Activated naive CD8-positive, alpha-beta T cell treated with anti-CD3 and anti-CD28 coated beads, Interleukin-2, amount 10 ng/mL, durations not matched to agents 7 days and 5 days (primary cell): ENCODE measurements at places on chromosomes 4 and X. TPM values are rescaled to one million over a fixed set of nuclear protein-coding genes. Genes with fewer than 3 reads are reported as not detected.

DNA sequence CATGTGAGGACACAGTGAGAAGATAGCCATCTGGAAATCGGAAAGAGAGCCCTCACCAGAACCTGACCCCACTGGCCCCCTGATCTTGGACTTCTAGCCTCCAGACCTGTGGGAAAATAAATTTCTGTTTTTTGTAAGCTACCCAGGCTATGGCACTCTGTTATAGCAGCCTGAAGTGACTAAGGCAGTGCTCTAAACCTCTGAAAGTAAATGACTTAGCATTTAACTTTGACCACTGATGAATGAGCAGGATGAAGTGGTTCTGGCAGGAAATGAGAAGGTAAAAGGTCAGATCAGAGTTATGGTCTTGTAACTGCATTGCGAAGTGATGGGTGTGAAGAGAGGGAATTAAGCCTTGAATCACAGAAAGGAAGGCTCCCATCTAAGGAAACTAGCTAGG, 17.0 kb downstream of the GPAT3 start:
- no peak for DNase-seq

DNA sequence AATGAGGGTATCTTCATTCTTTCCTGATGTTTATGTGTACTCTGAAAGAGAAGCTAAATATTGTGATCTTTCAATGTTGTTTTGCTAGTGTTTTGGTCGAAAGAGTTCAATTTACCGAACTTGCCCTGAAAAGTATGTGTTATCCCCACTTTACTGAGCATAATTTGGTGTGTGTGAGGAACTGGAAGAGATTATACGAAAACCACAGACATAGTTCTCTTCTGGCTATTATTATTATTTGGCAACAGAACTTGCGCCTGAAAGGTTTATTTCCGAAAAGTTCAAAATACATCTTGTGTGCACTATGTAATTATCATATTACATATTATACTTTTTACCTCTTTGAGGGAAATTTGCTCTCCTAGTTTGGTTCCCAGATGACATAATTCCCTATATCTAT, 232.5 kb upstream of the INTU start:
- no peak for DNase-seq

DNA sequence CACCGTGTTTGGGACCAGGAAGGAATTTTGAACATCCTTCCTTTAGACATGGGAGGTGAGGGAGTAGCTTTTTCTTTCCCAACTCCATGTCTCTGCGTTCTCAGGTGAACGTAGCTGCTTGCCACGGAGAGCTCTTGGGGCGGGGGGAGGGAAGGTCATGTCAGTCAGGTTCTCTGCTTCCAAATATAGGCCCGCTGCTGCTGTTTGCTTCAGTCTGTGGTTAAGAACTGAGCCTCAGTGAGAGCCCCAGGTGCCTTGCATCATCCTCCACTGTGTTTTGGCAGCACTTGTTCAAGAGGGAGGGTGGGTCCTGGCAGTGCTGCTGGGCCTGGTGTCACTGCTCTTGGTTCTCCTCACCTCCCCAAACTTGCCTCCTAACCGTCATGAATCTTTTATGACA, 46.5 kb downstream of the HADH start:
- peak; percentile 64 for DNase-seq

GRCh38 chrX:10052906-10053625, 85.9 kb downstream of the CLDN34 start:
- DNase-seq = no peak

GRCh38 chr4:175109933-175110332, 191.8 kb downstream of the ADAM29 start:
- no peak for DNase-seq

DNA sequence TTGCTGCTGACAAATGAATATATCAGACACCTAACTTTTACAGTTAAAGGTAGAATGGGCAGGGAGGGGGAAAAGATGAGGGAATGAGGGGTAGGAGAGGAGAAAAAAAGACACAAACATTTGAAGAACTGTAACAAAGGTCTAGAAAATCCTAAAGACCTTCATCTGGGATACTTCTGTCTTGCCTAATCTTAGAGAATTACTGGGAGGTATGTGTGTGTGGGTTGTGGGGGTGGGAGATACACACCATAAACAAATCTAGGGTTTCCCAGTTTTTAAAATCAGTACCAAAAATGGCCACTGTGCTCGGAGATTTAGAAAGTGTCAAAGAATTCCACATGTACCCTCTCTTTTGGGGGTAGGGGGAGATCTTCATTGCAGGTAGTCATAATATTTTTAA, 166.7 kb downstream of the SH3KBP1 start:
- DNase-seq = no peak

GRCh38 chr4:7371210-7371941, 63.4 kb downstream of the PSAPL1 start:
- no peak for DNase-seq

DNA sequence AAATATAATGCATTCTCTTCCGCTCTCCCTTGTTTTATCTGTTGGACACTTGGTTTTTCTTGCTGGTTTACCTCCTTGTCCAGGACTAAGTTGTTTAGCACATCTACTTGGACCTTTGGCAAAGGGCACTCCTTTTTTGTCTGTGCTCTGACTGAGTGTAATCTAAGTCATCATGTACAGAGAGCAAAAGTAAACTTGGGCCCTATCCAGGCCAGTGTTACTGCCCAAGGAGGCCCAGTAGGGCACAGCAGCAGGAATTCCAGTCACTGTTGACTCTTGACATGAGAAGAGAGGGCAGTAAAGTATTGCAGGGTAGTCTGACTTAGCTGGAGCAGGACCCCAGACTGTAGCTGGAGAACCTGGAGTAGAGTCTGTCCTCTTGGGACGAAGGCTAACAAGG, 445.5 kb downstream of the ZIC3 start:
- DNase-seq = no peak

DNA sequence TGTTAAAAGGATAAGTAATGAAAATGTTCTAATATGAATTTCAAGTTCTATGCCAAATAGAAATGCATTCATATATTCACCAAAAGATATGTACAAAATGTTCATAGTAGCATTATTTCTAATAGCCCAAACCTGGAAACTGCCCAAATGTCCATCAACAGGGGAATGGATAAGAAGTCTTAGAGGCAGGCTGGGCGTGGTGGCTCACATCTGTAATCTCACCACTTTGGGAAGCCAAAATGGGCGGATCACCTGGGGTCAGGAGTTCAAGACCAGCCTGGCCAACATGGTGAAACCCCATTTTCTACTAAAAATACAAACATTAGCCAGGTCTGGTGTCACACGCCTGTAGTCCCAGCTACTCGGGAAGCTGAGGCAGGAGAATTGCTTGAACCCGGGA, 2.3 kb upstream of the HPRT1 start:
- DNase-seq = no peak

DNA sequence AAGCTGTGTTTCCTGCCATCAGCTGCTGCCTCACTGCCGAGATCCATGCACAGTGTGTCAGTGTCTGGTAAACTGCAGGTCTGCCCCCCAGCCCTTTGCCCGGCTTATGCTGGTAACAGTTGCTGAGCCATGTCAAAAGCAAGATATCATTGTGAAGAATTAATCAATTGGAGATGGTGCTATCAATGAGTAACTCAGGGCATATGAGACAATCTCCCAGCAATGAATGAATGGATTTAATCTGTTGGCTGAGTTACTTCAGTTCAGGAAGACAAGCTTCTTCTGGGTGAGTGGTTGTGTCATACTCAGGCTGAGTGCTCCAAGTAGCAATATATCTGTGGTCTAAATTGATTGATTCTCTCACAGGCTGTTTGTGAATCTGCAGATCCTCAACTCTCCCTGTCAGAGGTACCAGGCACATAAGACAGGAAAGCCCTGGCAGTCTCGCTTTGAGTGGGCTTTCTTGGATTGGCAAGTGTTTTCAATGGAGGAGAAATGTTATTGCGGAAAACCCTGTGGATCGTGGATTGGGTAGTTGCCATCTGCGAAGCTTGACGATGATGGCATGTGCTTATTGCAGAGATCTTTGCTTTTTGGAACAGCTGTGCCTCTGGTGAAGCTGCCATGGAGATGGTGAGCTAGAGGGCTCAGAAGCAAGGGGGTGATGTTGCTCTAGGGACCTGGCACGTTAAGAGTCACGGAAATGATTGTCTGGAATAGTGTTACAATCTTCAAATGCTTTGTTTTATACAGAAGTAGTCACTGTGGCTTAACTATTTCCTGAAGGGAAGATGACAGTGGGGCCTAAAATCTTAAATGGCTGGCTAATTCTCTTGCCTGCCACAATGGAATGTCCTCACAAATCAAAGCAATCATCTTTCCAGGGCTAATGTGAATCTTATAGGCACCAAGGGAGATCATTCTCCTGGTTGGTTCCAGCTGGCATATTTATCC, 147.6 kb upstream of the TBC1D9 start:
- no peak for DNase-seq

DNA sequence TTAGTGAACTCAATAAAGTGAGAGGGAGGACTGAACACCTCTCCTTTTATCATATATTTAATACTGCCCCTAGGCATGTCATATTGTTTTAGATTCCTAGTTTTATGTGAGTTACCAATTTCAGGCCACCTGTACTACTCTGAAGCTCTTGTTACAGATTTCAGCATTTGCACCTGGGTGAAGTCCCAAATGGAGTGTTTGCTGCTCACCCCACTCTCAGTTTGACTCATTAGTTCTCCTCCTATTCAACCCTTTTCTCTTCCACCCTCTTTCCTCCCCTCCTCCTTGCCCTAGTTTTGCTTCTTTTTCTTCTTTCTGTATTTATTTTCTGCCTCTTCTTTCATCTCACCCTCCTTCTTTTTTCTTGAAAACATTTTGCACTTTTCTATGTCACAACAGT, 1852.2 kb upstream of the IGFBP7 start:
- DNase-seq = no peak

GRCh38 chr4:115883231-115883630, 769.8 kb upstream of the NDST4 start:
- DNase-seq = no peak

- DNase-seq = no peak
Measured at GRCh38 chr4:66489783-66490452, 819.6 kb upstream of the EPHA5 start.

DNA sequence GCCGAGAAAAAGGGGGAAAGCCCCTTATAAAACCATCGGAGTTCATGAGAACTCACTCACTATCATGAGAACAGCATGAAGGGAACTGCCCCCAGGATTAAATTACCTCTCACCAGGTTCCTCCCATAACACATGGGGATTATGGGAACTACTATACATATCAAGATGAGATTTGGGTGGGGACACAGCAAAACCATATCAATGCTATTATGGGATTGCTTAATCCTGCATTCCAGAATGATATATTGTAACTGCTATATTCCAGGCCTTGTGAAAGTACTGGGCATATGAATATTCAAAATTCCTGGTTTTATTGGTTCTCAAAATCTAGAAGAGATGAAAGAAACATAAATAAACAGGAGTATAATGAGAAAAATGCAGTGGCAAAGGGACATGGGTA, 29.3 kb downstream of the NPY1R start:
- no peak for DNase-seq

DNA sequence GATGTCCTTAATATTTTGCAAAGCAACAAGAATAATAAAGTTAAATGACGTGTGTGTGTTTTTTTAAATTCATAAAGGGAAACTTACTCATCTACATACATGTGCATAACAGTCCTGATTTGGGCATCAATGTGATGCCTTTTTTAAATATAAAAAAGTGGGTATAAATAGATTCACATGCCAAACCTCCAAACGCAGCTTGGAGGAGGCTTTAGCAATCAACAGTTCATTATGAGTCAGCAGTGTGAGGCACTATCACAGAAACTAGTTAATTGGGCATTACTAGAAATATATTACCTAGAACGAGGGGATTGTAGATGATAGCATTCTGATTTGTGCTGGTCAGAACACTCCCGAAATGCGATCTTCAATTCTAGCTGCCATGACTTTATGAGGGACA, 115.1 kb downstream of the HS6ST2 start:
- DNase-seq = no peak

DNA sequence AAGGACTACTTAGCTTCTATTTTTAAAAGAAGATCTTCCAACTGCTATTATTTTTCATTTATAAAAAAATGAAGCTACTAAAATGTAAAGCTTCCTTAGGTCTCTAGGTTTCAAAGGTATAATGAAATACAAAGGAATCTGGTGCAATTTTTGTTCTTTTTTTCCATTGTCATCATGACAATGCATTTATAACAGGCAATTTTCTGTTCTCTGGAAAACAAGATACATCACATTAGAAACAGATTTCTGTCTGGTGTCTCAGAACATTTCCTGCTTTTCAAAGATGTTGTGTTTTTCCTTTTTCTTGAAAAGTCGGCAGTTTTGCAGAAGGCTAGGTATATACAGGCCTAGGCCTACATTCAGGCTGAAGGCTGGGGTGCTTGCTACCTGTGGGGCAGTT, 63.6 kb upstream of the ATP8A1 start:
- no peak for DNase-seq

The MORF4L2 gene
- 128 TPM for total RNA-seq

The CFAP99 gene
- not detected for total RNA-seq

The HMGB2 gene
- 620 TPM for total RNA-seq
